Iris pigment epithelial cell (primary cell): ENCODE measurements at places on chromosomes 2 and 18.
A peak's percentile ranks its signal among the peaks of the same experiment; 100 is the strongest.

- peak; percentile 64 for DNase-seq
These were observed 123.3 kb upstream of the RND3 start for GRCh38 chr2:150610670-150611279.

DNA sequence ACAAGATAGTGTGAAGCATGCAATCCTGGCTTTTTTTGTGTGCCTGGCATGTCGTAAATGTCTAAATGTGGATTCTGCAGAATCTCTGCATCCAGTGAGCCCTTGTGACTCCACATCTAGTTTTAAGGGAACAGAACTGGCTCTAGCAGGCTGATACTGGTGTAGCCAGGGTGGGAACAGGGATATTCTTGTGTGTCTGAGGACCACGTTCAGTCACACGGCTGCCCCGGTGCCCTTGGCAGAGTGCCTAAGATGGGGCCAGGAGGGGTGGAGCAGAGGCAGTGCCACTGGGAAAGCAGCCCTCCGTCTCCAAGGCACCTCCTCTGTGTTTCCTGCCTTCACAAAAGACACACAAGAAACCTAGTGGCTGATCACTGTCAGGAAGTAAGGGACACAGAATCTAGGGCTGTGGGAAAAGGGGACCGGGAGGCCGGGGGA, 91.5 kb upstream of the PARD3B start:
- DNase-seq, result no peak

DNA sequence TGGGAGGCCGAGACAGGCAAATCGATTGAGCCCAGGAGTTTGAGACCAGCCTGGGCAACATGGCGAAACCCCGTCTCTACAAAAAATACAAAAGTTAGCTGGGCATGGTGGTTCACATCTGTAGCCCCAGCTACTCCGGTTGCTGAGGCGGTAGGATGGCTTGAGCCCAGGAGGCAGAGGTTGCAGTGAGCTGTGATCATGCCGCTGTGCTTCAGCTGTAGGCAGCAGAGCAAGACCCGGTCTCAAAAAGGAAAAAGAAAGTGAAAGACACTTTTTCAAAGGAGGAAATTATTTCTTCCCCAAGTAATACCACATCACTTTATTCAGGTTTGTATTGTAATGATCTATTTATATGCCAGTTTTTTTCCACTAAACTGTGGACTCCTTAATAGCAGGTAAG, 35.7 kb upstream of the TAF4B start:
- DNase-seq, result no peak

DNA sequence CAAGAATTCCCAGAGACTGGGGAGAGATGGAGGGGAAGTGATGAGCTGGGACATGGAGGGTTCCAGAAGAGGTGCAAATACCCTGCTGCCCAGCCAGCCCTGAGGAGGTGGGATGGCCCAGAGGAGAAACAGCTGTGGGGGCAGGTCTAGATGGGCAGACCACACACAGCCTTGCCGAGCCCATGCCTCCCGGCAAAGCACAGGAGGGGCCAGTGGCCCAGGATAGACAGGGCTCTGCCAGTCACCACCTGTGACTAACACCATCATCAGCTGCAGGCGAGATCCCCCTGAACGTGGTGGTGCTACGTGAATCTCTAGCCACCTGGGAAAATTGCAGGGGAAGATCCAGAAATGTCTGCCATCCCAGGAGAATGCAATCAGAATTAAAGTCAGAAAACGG, 39.4 kb downstream of the SCTR start:
- no peak for DNase-seq

DNA sequence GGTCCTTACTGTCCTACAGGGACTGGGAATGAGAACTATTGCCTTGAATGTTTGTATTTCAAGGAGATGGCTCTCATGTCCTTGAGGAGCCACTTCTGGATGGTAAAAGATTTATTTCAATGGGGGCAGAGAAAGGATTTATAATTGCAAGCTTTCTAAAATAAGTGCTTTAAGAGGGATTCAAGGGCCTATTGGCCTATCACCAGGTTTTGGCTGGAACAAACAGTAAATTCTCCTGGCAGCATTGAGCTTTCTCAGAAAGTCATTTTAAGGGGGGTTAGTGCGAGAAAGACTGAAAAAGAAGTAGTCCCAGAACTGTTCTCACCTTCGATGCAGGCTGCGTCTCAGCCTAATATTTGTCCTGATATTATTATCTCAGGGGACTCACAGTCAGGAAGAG, 29.8 kb downstream of the DPP10 start:
- no peak for DNase-seq

- no peak for DNase-seq
These were observed 449.7 kb upstream of the CWC22 start for GRCh38 chr2:180456801-180457200.

- peak; percentile 83 for DNase-seq
These were observed 53.8 kb downstream of the EFEMP1 start for GRCh38 chr2:55869637-55870325.

- no peak for DNase-seq
These were observed 47.9 kb upstream of the MAT2A start for GRCh38 chr2:85490861-85491755.

GRCh38 chr2:51013079-51013932, 18.6 kb downstream of the NRXN1 start:
- DNase-seq, result peak; percentile 1

GRCh38 chr18:34549367-34549766, 160.7 kb upstream of the DTNA start:
- DNase-seq, result no peak

DNA sequence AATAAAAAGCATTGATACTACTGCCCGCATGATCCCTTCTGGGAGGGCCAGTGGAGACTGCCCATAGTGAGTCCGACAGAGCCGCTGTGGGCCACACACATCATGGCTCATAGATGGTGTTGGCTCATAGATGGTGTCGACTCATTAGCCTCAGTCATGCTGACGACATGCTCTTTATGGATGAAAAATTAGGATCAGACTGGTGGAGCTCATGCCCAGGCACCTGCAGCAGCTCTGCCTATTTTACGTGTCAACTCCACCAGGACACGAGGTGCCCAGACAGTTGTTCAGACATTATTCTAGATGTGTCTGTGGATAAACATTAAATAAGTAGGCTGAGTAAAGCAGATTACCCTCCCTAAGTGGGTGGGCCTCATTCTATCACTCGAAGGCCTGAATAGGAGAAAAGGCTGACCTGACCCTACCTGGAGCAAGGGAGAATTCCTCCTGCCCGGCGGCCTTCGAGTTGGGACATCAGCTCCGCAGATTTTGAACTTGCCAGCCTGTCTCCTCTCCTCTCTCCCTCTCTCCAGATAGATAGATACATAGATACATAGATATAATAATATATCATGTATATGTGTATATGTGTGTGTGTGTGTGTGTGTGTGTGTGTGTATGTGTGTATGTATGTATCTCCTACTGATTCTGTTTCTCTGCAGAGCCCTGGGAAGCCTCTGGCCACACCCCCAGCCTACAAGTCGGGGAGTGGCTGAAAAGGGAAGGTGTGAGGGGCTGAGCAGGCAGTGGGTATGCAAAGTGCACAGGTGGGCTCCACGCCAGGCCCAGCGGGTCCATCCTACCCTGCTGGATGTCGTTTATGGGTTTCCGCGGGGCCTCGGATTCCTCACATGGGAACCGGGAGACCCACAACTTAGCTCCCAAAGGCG, 13.6 kb upstream of the TEX51 start:
- no peak for DNase-seq

DNA sequence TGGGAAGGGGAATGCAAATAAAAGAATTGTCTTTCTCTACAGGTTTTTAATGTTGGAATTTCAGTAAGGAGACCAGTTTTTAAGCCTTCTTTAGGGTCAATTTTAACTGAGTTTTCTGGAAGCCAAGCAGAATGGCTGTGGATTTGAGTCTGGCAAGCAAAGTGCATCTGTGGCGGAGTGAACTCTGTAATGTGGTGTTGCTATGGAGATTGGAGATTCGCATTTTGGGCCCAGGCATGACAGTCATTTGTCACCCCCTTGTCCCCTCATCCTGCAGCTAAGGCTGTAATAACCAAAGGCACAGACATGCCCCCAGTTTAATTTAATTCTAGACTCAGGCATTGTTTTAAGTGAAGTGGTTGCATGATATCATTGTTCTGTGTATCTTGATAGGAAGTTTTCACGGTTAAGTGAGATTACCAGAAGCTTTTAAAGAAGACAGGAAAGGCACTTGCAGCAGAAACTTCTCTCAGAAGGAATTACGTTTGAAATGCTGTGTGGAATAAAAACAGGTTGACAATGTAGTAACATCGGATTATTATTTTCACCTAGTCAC, 30.6 kb downstream of the ARMC9 start:
- no peak for DNase-seq

DNA sequence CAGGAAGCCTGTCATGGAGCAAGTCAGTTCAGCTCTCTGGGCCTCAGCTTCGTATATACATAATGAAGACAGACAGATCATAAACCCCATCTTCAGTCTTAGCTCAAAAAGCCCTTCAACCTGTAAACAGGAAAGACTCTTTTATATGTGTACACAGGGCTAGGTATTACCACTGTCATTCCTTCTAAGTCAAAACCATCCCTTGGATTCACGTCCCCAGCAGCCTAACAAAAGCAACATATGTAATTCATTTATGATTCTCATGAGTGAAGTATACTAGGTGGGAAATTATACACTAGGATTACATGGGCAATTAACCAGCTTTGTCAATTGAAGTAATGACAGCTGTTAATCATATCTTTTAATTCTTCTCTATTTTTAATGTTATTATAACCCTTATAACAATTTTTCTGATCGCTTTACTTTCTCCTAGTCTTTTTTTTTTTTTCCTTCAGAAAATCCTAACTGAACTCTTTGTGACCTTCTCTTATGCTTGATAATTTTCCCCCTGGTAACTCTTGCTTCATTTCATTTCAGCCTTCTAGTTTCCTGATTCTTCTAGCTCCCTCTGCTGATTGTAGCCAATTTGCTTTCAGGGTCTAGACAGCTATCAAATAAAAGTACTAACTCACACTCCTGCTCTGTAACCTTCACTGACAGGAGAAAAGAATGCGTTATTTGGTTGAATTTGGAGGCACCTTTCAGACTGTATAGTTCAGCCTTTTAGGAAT, 99.7 kb downstream of the RBM43 start:
- peak; percentile 76 for DNase-seq

GRCh38 chr2:100198461-100199230, 56.3 kb upstream of the AFF3 start:
- DNase-seq, result no peak

- DNase-seq, result no peak
These were observed 9.2 kb upstream of the DNAH7 start for GRCh38 chr2:196077821-196078220.

DNA sequence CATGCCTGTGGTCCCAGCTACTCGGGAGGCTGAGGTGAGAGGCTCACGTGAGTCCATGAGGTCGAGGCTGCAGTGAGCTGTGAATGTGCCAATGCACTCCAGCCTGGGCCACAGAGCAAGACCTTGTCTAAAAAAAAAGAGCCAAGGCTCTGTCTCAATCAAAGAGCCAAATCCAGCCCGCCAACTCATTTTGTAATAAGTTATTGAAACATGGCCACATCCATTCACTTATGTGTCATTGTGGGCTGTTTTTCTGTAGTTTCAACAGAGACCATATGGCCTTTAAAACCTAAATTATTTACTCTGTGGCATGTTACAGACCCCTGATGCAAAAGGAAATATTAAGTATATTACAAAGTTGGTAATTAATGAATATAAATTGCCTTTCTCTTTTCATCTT, 60.8 kb downstream of the GPR39 start:
- no peak for DNase-seq

DNA sequence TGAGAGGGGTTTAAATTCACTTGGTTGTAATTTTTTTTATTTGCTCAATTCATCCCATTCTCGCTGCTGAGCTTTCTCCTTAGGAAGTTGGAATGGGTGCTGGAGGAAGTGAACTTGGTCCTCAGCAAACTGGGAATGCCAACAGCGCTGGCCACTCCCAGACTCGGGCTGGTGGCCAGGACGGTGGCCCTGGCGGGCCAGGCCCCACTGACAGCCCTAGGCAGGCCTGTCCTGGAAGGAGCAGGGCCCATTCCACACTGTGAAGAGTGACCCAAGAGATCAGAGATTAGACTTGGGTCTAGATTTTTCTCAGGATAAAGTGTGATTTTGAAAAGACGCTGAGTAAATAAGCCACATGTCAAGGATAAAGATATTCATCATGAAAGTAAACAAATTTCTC, 132.7 kb downstream of the HDAC4 start:
- no peak for DNase-seq

DNA sequence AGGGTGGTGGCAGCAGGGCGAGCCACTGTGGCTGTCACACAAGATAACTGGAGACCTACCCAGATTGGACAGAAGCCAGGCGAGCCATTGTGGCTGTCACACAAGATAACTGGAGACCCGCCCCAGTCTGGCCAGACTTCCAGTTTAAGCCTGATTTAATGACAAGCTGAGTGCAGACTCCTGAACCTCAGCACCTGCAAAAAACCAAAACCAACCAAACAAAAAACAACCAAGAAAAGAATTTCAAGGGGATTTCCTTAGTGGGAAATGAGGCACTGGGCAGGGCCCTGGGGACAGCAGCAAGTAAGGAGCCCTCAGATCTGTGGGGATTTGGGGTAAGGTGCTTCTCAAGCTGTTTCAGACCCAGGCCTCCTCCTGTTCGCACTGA, 95.2 kb upstream of the BOD1L2 start:
- no peak for DNase-seq

DNA sequence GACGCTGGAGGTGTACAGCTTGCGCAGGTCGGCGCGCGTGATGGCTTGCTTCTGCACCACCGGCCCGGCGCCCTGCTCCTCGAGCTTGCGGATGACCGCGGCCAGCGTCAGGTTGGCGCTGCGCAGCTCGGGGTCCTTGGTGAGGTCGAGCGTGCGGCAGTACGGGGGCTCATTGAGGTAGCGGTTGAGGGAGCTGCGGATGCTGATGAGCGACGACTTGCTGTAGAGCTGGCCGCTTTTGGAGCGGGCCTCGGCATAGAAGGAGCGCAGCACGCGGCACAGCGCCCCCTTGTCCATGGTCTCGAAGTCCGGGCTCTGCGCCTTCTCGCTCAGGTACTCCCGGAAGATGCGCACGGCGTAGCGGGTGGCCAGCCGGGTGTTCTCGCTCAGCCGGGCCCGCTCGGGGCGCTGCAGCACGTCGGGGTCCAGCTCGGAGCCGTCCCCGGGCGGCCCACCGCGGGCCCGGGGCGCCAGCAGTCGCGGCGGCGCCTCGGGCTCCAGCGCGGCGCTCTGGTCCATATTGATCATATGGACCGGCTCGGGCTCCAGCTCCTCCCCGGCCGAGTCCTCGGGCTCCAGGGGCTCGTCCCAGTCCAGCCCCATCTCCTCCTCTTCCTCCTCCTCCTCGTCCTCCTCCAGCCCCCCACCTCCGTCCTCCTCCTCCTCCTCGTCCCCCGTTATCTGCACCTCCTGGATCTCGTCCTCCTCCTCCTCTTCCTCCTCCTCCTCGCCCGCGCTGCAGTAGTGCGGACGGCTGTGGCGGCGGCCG, 523 bp downstream of the KCTD1 start:
- peak; percentile 91 for DNase-seq
